Cardiac septum (tissue), 1 donor: ENCODE measurements at places on chromosomes 12 and 14.

DNA sequence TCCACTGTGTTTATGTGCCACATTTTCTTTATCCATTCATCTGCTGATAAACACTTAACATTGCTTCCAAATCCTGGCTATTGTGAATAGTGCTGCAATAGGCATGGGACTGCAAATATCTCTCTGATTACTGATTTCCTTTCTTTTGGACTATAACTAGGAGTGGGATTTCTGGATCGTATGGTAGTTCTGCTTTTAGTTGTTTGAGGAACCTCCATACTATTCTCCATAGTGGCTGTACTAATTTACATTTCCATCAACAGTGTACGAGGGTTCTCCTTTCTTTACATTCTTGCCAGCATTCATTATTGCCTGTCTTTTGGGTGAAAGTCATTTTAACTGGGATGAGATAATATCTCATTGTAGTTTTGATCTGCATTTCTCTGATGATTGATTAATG, 47.6 kb downstream of the TAOK3 start:
- DNase-seq = no peak

DNA sequence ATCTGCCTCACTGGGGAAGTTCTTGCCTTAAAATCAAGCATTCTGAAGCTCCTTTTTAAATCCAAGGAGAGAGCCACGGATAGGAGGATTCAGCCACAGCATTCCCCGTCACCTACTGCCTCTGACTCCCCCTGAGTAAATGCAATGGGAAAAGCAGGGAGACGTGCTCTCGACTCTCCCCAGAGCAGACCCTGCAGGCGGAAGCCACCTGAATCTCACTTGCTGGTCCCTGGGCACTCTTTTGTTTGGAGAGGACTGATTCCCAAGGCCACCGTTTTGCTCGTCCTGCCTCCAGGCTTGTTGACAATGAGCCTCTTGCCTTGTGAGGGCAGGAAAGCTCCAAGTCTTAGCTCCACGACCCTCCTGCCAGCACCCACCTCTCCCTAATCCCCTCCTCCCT, 204.5 kb downstream of the SLC15A4 start:
- DNase-seq = no peak

DNA sequence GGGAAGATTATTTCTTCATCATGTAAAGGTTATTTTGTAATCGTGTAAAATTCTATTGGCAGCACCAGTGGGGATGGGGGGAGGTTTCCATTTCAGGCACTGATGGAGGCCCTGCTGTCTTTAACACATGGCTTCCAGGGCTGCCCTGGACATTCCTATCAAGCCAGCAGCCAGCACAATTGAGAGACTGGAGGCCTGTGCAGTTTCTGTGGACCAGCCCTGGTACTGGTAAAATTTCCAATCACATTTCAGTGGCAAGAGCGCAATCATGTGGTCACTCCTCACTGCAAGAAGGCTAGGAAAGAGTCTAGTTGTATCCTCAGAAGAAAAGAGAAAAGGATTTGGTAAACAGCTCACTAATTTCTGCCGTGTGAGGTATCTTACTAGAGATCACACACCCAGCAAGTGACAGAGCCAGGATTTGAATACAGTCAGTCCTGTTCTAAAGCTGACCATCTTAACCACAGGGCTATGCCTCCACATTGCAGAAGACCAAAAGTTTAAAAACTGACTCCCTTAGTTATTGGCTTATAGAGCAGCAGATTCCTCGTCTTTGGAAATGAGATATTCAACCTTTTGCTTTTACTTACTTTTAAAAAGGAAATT, 179.4 kb upstream of the ARHGAP5 start:
- DNase-seq = no peak

DNA sequence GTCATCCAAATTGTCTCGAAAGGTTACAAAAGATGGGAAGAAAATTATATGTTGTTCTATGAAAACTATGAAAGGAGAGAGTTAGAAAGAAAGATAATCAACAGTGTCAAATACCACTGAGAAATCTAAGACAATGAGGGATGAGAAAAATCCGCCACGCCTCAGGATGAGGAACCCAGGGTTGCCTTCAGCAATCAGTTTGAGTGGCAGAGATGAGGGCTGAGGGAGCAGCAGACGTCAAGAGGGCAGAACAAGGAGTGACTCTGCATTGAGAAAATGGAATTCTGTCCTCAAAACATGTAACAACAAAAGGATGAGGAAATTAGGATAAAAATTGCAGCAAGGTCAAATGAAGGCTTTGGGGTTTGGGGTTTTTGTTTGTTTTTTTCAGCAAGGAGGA, 18.3 kb upstream of the OXA1L start:
- DNase-seq = no peak

DNA sequence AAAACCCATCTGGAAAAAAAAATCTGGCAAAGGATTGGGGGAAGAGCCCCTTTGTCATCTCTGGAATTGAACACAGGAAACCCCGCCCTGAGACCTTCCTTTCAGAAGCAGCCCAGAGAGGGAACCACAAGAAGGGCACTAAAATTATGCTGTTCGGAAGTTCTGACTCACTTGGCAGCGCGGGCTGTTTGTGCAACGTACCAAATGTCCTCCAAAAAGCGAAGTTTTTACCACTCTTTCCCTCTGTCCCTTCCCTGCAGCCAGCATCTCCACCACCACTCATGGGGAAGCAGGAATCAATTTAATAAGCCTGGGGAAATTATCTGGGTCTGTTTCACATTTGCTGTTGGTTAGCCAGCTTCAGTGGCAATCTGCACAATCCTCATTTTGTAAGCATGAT, 3.2 kb upstream of the SYNE3 start:
- DNase-seq = peak; percentile 90

GRCh38 chr12:15453613-15454012, 131.3 kb downstream of the PTPRO start:
- no peak for DNase-seq

- no peak for DNase-seq
Observed at GRCh38 chr14:58862416-58863160, 224.8 kb downstream of the DACT1 start.
